NCI-H2081 treated with DMSO at 0.1 percent for 48 hours (cell line): ENCODE measurements at places on chromosomes 1 and 21.

- no peak for DNase-seq
Observed at GRCh38 chr1:16905868-16906702, 10.3 kb downstream of the RNU1-2 start.

DNA sequence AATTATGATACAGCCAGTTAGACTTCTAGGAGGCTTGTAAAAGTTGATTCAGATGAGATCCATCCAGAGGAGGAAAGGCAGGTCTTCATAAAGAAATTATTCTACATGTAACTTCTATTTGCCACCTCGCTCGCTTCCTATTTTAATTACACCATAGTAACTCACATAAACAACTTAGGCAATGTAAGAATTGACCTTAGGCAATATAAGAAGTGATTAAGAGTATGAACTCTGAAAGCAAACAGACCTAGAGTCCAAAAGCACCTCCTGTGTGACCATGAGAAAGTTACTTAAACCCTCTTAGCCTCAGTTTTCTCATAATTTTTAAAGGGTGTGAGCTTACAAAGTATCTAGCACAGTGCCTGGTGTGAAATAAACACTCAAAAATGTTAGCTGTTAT, 192.7 kb upstream of the NFIA start:
- DNase-seq, result no peak

DNA sequence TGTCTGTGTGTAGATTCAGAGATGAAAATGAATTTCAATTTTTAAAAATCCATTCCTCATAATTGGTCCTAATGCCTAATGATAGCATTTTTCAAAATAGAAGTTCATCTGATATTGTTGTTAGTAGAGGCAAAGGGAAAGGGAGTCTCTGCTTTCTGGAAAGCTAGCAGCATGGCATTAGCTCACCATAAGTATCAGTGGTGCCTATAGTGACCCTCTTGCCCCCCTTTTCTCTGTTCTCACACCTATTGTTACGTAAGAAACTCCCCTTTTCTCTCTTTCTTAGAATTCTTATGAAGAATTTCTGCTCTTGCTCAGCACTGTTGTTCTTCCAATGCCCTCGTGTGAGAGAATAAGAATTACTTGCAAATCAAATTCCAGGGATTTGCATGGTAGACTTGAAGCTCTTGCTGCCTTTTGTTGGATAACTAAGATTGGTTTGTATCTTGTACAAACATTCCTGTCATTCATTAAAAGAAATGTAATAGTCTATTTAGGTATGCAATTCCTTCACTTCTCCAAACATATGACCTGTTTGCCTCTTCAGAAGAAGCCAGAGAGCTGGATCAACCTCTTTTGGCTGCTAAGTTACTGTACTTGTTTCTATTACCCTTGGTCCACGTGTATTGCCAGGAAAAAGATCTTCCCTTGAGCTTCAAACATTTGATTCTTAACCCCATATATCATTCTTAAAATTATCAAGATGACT, 69.2 kb upstream of the MAGI3 start:
- DNase-seq, result no peak

DNA sequence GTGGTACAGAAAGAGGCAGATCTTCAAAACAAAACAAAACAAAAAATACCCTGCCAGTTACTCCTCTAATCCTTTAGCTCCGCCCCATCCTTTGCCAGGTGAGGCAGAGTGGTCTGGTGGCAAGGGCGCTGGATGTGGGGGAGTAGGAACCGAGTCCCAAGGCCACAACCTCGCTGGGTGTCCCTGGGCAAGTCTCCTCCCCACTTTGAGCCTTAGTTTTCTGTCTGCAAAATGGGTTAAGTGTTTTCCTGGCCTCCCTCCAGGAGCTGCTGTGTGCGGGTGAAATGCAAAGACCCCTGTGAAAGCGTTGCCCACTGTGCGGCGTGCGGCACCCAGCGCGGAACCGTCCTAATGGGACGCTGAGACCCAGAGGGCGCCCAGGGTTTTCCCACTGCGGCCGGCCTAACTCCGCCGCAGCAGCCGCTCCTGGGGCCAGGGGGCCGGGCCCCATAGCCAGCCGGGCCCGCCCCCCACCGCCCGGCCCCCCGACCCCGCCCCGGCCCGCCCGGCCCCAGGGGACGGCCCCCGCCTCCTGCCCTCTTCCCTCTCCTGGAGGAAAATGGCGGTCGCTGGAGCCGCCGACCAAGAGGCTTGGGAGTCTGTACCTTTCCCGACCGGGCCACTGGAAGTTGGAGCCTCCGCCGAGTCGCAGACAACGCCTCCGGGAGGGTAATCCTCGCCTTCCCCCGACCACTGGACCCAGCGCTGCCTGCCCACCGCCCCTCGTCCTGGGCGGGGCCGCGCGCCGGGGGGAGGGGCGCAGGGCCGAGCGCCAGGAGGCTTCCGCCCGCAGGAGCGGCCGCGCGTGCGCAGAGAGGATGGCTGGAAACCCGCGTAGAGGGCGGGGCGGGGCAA, at the start of the genes ERMAP and SVBP:
Gene ERMAP (plus strand): TSS at position 538 of the 855 bp plus-strand sequence. CDS start 13,327 bp downstream, outside the sequence.
Gene SVBP (minus strand): TSS at position 813 of the 855 bp plus-strand sequence. CDS start 853 bp downstream, outside the sequence.
- DNase-seq, result peak; percentile 59

DNA sequence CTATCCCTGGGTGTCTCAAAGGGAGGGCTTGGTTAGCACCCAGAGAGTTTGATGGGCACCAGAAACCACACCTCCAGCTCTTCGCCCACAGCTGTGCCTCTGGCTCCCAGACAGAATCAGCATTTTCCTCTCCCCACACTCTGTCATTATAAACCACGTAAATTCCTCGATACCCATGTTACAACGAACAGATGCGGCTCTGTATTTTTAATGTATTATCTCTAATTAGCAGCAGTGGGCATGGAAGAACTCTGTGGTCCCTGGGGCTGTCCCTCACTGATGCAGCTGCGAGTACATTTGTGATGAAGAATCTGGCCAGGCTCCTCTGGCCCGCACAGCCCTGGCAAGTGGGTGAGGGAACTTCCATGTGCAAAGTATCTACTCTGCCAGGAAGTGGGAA, 10.8 kb downstream of the HMGB4 start:
- no peak for DNase-seq

- DNase-seq, result no peak
Observed at GRCh38 chr1:212606395-212607205, 2.0 kb upstream of the ATF3 start.

DNA sequence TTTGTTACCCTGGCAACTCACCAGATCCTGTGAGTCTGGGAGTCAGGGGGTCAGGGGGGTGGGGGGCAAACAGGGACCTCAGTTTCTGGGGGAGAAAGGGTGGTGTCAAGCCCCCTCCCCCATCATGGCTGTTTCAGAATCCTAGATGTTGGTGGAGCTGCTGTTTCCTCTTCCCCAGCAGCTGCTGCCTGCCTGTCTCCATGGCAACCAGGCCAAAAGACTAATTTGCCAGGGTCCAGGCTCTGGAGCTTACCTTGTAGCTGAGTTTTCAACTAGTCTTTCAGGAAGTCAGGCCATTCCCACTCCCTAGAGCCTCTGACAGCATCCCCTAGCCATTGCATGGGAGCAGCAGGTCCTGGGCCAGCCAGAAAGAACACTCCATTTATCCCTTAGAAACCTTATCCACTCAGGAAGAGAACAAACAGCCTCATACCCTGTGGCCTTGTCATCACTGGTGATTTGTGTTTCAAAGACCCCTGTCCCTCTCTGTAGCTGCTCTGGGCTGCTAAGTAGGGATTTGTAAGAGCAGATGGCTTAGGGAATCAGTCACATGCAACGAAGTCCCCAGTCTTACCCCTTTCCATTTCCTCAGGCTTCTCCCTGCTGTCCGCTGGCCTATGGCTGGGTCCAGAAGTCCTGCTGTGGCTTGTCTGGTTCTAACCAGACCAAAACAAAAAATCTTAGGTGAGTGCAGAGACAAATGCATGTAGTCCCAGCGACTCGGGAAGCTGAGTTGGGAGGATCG, 21.5 kb upstream of the STMN1 start:
- DNase-seq, result peak; percentile 28

DNA sequence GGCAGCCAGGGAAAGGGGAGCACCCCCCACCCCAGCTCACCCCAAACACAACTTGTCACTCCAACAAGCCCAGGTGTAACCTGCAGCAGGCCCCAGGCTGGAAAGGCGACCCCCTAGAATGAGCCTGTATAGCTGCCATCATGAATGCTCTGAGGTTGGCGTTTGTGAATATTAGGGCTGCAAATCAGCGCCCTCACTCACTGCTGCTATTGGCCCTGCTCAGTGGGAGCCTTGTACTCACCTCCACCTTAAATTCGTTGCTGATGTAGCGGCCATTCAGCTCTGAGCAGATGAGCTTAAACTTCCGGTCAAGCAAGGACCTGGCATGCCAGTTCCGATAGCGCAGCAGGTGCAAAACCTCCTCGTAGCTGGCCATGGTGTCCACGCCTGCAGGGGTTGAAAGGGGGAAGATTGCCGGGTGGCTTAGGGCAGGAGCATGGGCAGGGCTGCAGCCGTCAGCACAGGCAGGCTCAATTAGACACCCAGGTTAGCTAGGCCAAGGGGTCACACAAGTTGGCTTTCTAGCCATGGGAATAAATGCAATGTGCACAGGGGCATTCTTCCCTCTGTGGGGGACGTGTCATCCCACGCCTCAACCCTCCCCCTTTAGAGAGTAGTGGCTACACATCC, 81.7 kb downstream of the PIK3CD start:
- DNase-seq, result no peak

GRCh38 chr1:28200234-28200873, 23.9 kb upstream of the PTAFR start:
- no peak for DNase-seq

- DNase-seq, result no peak
Observed at GRCh38 chr1:91121366-91121765, 99.5 kb upstream of the ZNF644 start.

DNA sequence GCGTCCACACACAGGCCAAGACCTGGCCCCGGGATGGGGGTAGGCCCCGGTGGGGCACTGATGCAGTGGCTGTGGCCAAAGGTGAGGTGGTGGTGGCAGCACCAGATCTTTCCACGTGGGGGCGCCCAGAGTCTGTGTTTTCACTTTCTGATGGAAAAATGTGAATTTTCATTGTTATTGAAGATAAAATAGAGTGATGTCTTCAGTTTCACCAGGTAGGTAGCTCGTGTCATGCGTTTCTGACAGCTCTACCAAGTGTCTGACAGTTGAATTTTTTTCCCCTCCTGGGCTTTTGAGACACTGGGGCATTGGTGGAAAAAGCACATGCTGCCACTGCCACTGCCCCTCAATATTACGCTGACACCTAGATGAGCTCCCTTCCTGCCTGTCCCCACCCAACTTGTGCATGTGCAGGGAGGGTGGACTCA, 40.0 kb upstream of the MAGOH start:
- no peak for DNase-seq

DNA sequence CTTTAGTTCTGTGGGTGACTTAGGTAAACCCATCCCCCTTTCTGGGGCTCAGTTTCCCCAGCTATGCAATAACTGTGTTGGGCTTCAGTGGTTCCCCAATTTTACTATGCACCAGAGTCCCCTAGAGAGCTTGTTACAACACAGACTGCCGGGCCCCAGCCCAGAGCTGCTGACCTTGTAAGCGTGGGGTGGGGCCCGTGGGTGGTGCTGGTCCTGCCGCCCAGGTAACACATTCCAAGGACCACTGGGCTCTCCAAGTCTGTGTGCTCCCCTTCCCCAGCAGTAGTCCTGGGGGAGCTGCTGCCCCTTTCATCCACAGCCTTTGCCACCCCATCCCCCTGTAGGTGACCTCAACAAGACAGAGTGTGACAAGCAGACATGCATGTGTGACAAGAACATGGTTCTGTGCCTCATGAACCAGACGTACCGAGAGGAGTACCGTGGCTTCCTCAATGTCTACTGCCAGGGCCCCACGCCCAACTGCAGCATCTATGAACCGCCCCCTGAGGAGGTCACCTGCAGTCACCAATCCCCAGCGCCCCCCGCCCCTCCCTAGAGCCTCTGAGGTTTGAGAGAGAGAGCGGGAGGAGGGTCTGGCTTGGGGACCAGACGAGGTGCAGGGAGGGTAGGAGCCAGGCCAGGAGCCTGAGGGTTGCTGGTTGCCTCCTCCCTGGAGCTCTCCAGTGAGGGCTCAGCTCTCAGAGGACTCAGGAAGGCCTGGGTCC, 8.9 kb downstream of the PLA2G2F start:
- no peak for DNase-seq

GRCh38 chr1:17053086-17053684, 647 bp downstream of the SDHB start:
- DNase-seq, result no peak

- DNase-seq, result no peak
Observed at GRCh38 chr1:3732434-3733093, 19.7 kb upstream of the CCDC27 start.

GRCh38 chr1:91712981-91713841, 172.7 kb downstream of the TGFBR3 start:
- DNase-seq, result no peak

DNA sequence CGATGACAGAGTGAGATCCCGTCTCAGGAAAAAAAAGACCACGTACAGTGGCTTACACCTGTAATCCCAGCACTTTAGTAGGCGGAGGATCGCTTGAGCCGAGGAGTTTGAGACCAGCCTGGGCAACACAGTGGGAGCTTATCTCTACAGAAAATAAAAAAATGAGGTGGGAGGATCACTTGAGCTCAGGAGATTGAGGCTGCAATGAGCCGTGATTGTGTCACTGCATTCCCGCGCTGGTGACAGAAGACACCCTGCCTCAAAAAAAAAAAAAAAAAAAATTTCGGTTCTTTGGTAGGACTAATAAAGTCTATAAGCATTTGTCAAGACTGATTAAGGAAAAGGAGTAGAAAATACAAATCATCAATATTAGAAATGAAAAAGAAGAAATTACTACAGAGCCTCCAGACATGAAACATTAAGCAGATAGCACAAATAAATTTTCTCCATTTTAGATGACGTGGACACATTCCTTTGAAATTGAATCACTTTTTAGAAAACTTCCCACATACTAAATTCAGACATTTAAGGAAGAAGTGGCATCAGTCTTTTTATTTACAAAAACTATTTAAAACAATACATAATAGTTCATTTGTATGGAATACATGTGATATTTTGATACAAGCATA, 30.4 kb downstream of the MORC3 start:
- DNase-seq, result no peak

DNA sequence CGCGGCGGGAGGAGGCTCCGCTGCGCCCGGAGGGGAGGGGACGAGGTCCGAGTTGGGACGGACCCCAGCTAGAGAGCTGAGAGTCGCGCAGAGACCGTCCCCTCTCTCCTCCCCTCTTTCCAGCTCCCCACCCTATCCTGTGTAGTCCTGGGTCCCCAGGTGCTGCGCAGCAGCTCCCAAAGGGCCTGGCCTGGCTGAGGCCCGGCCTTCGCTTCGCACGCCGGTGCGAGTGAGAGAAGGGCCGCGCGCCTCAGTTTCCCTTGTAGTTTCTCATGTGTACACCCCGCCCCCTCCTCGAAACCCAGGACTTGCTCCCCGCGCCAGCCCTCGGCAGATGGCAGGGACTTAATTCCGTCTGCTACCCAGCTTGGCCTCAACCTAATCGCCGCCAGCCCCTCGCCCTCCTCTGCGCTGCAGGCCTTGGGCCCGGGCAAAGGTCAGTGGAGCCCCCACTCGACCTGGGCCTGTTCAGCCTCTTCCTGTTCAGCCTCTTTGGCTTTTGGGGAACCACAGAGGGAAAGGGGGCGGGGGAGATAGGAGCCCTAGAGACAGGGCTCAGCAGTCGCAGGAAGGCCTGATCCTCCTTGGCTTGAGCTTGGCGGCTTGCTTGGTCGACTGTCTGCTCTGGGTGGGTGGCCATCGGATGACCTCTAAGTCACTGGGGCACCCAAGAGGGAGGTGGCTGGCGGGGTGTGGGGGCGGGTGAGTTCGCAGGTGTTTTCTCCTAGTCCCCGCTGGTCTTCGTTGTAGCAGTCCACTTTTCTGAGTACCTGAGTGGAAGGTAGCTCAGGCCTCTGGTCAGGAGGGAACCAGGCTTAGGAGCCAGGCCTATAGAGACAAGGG, 1.0 kb downstream of the ZNF687 start:
- DNase-seq, result no peak
